AG08395 (cell line): ENCODE measurements at places on chromosomes 13 and 19.

DNA sequence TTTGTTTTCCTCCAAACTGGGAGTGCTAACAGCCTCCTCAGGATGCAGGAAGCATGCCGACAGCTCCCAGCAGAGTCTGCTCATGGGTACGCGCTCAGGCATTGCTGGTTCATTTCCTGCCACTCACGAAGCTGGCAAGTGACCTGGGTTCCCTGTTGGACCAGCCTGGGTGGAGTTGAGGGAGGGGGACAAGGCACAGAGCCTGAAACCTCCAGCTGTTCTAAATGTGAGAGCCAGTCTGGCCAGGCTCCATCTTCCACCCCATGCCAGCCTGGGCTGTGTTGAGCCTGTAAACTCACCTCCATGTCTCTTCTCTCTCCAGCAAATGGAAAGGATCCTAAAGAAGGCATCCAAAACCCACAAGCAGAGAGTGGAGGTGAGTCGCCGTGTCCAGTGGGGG is 5.0 kb downstream of the FAM32A start:
- no peak for DNase-seq

DNA sequence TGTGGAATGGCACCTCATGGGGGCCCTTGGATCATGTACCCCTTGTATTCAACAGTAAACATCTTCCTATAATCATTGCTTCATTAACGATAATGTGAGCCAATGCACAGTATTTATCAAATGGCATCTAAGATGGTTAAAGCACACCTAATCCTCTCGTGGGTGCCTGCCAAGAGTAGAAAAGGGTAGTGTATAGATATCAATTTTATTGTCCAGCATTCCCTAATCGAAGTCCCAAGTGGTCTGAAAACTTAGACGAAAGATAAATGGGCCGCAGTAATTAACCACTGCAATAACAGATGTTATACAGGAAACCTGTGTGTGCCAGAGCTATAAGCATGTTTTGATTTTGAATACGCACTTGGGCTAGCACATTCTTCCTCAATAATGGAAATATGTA is 667 bp upstream of the MBNL2 start:
- no peak for DNase-seq

DNA sequence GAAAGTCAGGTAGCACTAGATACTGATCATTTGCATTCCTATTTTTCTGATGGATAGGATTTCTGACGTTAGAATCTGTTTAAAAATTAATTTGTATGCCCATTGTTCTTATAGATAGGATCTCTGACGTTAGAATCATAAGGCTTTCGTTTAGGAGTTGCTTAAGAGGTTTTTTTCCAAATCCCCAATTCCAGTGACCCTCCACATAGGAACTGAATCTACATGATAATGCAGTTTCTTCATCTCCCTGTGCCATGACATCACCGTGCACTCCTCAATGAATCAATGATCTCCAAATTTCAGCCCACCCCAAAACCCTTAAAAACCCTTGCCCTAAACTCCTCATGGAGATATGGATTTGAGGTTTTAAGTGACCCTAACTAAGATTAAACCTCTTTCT is 87.2 kb downstream of the RXFP2 start:
- no peak for DNase-seq

DNA sequence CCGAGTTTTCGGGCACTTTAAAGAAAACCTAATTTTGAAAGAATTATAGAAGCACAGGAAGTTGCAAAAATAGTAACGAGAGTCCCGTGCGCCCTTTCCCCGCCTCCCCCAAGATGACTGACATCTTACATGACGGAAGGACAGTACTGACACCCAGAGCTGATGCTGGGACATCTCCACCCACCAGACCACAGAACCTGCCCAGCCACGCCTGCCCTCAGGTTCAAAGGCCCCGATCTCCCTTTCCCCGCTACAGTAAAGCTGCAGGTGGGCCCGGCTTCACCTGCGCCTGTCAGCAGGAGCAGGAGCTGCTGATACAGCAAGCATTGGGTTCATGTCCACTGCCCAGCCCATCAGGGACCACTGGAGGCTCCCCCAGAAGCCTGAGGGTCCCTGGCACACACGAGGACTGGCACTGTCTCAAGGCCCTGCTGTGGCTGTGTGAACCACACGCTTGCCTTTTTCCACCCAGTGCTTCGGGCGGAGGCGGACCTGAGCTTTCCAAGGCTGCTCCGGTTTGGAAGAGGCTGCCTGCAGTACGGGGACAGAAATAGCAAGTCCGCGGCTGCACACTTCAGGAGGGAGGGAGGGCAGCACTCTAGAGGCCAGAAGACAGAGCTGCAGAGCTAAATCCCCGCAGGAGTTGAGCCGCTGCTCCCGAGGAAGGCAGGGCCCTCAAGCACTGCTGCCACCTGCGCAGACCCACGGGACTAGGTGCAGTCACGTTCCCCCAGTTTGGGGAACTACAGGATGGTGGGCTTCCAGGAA is 8.7 kb downstream of the MAP2K2 start:
- no peak for DNase-seq

- DNase-seq = peak; percentile 84
Observed at GRCh38 chr19:4186087-4186993, 3.9 kb downstream of the ANKRD24 start.

DNA sequence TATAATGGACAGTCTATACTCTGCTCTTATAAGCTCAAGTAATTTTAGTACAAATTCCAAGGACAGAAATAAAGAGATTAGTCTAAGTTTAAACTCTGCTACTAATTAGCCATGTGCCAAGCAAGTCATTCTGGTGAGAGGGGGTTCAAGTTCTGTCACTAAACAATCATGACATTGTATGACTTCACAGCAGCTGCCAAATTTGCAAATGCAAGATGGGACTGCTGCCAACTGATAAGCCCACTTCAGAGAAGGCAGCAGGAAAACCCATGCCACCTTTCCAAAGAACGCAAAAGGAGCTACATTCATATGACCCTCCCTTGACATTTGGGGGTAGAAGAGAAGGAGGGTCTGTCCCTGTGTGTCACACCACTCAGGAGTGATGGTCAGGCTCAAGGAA is 60.7 kb upstream of the RFXAP start:
- DNase-seq = no peak

GRCh38 chr13:38350114-38350617 is 515 bp downstream of the UFM1 start:
- peak; percentile 44 for DNase-seq

DNA sequence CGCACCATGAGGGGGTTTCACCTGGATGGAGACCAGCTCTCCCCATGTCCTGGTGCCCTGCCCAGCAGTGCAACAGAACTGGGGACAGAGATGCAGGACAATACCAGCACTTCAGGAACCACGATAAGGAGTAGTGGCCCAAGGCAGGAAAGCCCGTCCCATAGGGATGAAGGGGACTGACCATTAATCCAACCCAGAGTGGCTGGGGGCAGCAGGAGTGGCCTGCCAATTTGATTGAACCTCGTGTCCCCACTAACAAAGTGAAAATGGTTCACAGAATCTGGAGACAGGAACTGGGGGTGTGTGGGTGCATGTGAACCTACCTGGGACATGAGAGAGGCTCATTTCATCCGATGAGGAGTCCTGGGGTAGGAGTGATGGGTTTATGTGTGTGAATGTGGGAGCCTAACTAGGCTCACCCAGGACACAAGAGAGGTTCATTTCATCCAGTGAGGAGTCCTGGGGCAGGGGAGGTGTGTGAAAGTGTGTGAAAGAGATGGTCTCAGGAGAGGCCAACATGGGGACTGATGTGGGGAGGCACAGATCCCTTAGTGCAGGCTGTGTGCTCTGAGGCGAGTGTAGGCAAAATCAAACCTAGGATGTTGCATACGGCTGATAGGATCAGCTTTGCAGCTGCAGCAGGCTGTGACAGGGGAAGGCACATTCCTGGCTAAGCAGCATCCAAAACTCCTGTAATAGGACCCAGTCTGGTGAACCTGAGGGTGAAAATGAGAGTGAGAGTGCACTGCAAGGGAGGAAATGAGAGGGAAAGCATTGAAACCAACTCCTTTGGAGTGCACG is 98.2 kb downstream of the ZNF429 start:
- DNase-seq = no peak

GRCh38 chr19:3821857-3822364 is 35.7 kb upstream of the MATK start:
- DNase-seq = peak; percentile 60

DNA sequence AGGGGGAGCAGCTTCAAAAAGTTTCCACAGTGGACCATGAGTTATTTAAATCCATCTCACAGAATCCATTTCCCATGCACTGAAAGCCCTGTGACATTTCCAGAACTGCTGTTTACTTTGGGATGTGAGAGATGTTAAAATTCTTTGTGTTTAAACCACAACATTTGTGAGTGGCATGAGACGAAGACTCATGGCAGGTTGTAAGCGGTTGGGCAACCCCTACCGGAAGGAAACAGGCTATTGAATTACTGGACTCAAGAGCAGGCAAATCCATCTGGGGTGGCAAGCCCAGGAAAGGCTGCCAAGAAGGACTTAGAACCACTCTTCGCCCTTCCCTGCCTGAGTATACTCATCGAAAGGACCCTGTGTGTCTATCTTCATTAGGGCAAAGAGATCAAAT is 22.3 kb upstream of the CLDN10 start:
- no peak for DNase-seq

GRCh38 chr13:105338006-105338405 is 1197.5 kb downstream of the EFNB2 start:
- no peak for DNase-seq

GRCh38 chr13:63880705-63881104 is 2465.1 kb upstream of the PCDH20 start:
- DNase-seq = no peak

DNA sequence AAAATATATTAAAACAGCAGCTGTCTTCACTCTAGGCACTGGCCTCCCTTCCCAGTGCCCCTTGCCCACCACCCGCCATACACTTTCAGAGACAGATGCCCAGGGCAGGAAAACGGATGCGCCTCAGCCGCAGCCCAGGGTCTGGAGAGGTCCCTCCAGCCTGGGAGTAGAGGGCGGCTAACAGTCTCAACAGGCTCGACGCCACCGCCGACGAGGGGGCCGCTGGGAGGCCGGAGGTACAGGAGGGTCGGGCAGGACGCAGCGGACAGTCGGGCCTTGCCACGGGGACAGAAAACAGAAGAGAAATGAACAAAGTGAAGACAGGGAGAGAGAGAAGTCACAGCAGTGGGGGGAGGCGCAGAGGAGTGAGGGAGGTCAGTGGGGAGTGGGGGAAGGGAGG is 27.1 kb downstream of the C19orf47 start:
- DNase-seq = no peak

GRCh38 chr13:59360108-59360507 is 803.6 kb downstream of the DIAPH3 start:
- no peak for DNase-seq

DNA sequence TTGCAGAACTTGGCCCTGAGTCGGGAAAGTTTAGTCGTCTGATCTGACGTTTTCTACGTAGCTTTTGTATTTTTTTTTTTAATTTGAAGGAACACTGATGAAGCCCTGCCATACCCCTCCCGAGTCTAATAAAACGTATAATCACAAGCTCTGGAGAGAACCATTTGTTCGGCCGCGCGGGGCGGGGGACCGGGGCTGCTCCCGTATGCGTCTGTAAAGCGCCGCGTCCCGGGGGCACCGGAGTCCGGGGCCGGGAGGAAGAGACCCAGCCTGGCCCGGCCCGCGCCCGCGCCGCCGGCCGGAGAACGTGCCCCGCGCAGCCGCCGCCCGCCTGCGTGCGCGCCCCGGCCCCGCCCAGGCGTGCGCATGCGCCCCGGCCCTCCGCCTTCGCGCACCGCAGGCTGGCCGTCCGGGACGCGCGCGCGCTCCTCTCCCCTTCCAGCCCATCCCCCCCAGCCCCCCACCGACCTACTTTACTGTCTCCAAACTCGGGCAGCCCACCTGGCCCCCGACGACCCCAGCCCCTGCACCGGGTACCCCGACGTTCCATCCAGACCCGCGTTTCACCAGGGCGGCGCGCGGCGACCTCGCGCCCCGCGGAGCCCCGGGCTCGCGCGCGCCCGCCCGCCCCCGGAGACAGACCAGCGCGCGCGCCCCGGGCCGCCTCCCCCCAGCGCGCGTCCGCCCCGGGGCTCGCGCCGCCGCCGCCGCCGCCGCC is 785 bp upstream of the USF2 start:
- DNase-seq = peak; percentile 100

DNA sequence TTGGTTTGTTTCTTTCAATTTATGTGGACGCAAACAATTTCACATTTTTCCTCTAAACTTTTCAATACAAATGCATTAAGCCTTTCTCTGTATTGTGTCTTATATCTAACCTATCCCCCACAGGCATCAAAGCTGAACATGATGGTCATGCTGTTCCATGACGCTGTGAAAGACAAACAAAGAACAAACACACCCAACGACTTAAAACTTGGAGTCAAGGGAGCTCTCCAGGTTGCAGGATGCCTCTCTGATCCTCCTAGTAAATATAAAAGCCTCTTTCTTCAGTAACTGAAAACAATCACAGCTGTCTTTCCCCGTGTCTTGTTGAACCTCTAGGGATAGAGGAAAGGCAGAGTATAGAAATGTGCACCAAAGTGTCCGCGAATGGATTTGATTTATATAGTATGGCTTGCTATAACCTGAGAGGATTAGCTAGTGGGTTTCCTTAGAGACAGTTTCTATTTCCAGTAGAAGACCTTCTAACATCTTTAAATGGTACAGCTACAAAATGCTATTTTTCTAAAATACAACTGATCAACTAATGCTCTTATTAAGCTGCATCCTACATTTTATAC is 43.1 kb downstream of the PCDH9 start:
- no peak for DNase-seq

DNA sequence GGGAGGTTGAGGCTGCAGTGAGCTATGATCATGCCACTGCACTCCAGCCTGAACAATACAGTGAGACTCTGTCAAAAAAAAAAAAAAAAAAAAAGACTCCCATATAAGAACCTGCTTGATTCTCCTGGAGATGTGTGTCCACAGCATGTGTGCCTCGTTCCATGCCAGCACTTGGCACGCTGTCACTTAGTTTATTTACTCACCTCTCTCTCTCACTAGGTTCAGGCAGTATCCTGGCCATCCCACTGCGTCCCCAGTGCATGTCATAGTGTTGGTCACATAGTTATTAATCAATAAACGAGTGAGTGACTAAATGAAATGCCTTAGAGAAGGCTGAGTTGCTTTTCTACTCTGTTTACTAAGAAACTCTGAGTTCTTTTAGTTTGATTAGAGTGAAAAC is 79.1 kb upstream of the GPR12 start:
- no peak for DNase-seq

- no peak for DNase-seq
Observed at GRCh38 chr19:58355908-58356765, 2.8 kb upstream of the A1BG start.

- DNase-seq = no peak
Observed at GRCh38 chr13:67087527-67087926, 142.6 kb downstream of the PCDH9 start.

GRCh38 chr19:5108123-5108596 is 139.2 kb downstream of the KDM4B start:
- DNase-seq = no peak

GRCh38 chr19:383040-383439 is 25.9 kb downstream of the C2CD4C start:
- no peak for DNase-seq

- peak; percentile 11 for DNase-seq
Observed at GRCh38 chr13:93260591-93260990, 34.0 kb downstream of the GPC6 start.
